Activated T-cell treated with anti-CD3 and anti-CD28 coated beads for 24 hours (primary cell): ENCODE measurements at places on chromosomes 7 and 10.
A peak's percentile ranks its signal among the peaks of the same experiment; 100 is the strongest.

- DNase-seq: no peak
These were observed 14.4 kb downstream of the HERPUD2 start for GRCh38 chr7:35680403-35681013.

- no peak for DNase-seq
These were observed 2.2 kb downstream of the IRF5 start for GRCh38 chr7:128939861-128940410.

- no peak for DNase-seq
These were observed 516.9 kb upstream of the LRRN3 start for GRCh38 chr7:110573862-110574528.

DNA sequence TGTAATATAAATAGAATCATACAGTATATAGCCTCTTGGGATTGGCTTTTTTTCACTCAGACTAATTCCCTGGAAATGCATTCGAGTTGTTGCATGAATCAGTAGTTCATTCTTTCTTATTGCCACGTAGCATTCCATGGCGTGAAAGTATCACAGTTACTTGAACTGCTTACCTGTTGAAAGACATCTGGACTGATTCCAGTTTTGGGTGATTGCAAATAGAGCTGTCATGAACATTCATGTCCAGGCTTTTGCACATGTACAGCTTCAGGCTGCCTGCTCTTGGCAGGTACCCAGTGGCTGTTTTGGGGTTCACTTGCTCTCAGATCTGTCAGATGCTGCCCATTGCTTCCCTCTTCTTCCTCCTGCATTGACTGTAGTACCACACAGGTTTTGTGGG is 54.9 kb downstream of the LRGUK start:
- no peak for DNase-seq

DNA sequence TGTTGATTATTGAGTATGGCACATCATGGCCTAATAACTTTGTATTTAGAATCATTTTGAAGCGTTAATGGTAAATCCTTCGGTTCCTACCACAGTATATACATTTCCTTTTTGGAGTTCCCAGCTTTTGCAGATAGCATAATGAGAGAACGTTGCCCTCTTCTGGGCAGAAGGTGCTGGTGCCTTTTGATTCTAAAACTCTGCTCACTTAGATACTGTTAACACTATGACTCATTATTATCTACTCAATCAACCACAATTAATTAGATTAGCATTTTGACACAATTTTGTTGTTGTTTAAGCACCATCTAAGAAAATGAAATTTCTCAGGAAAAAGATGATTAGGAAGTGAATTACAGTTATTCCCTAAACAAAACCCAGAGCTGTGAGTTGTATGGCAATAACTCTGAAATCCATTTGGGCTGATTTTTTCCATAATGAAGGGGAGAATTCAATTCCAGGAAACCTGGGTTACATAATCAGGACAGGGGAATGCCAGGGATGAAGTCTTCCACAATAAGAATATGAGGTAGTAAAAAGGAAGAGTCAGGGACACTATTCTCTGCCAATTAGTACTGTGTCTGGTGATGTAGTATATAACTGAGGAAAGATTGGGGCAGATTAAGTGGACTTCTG is 11.5 kb upstream of the DLD start:
- DNase-seq: peak; percentile 24
